ENCODE measurements at places on chromosomes 4 and X. TPM values are rescaled to one million over a fixed set of nuclear protein-coding genes. Genes with fewer than 3 reads are reported as not detected.
A peak's percentile ranks its signal among the peaks of the same experiment; 100 is the strongest.

DNA sequence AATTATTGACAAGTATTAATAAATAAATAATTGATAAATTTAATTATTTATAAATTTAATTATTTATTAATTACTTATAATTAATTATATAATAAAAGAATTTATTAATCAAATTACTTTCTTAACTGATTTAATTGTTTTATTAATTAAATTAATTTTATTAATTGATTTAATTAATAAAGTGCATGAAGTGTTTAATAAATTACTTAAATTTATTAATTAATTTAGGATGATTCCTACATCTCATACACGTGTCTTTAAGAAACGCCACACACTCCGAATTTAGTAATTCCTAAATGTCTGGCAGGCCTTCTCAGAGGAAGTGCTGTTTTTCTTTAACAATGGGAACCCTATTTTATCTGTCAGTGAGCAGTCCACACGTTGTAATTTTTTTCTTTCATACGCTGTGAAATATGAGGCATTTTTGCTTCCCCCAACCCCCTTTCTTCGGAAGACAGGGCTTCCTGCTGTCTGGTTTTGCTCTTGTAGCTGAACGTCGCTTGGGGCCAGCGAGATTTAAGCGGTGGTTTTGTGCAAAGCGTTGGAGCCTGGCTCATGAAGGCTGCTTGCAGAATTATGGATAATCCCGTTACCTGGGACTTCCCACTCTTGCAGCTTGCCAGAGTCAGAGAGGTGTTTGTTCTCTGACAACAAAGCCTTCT is 46.8 kb downstream of the CRLF2 start:
- no peak overlapping the region for H3K27ac ChIP-seq
- H3K27me3 ChIP-seq = peaks cover 34% of the 10 kb centered on the region
- H3K4me3 ChIP-seq = no peak overlapping the region
- ATAC-seq = no peak

DNA sequence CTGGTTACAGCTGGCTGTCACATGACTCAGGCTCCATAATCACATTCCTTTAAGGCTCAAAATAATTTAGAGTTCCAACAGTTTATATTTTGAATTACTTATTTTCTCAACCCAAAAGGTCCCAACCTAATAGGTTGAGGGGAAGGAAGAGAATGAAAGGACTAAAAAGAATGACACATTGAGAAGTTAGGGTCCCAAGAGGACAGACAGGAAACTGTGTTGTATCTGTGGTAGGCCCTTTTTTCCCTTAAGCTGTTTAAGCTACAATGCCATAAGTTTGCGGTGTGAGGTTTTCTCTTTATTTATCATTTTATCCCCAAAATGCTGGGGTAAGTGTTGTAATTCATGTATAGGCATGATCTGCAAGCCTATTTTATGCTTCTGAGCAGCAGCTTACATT is 290.2 kb downstream of the ZNF674 start:
- no peaks in the 10 kb centered on the region for H3K36me3 ChIP-seq
- no peaks in the 10 kb centered on the region for H3K4me1 ChIP-seq
- H3K27ac ChIP-seq = no peak overlapping the region
- no peak for ATAC-seq
- no peak overlapping the region for H3K4me3 ChIP-seq
- no peaks in the 10 kb centered on the region for H3K27me3 ChIP-seq

GRCh38 chr4:140003876-140004548 is 150.0 kb downstream of the MAML3 start:
- H3K27me3 ChIP-seq = no peaks in the 10 kb centered on the region
- ATAC-seq = peak; percentile 19
- peak overlapping the region; percentile 72 for H3K27ac ChIP-seq
- no peaks in the 10 kb centered on the region for H3K36me3 ChIP-seq
- peak overlapping the region; percentile 50 for H3K4me3 ChIP-seq

DNA sequence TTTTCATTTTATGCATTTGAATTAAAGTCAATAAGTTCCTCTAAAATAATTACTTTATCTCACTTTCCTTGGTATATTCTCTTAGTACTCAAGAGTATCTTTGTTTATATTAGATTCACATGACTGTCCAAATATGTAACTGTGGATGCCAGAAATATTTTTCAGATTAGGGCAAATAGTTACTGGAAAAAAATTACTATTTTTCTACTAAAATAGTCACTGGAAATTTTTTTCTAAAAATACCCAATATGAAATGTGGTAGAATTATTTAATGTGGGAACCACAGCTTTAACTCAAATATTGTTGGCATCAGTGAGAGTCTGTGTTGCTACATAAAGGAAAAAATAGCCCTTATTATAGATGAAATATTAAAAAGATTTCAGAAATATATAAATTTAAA is 70.4 kb upstream of the NMU start:
- H3K36me3 ChIP-seq = no peaks in the 10 kb centered on the region
- H3K4me1 ChIP-seq = no peaks in the 10 kb centered on the region
- no peak overlapping the region for H3K4me3 ChIP-seq
- H3K27ac ChIP-seq = no peak overlapping the region

CSAG3 gene
- total RNA-seq = not detected

Data from gastroesophageal sphincter (tissue), 4 donors.